ENCODE measurements at places on chromosomes 2 and 18.
A peak's percentile ranks its signal among the peaks of the same experiment; 100 is the strongest.

- DNase-seq = no peak
Observed at GRCh38 chr2:72181616-72182015, 34.0 kb upstream of the CYP26B1 start.

DNA sequence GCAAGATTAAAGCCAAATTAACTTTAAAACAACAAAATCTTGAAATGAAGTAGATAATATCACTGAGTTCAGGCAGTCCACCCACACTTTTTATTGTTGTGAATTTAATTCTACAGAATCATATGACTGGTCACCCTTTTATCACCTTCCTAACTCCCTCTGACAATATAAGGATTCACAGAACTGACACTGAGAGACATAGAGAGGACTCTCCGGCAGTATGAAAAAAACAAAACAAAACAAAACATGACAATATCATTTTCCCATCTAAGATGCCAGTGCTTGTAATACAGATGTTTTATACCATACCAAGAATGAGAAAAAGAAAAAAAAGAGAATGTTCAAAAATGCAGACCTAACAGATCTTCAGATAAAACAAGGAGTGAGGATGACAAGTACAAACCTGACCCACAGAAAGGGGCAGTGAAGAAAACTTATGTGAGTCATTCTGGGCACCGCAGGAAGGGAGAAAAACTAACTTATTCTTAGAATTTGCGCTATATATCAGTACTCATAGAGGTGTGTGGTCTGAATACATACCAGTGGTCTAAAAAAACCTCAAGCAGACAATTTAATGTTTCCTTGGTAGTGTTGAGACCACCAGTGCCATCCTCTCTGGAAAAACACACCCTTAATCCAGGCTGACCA lies 136.6 kb downstream of the ZAP70 start:
- peak; percentile 18 for DNase-seq

GRCh38 chr2:217467331-217467730 lies 535.5 kb downstream of the TNS1 start:
- DNase-seq = no peak

DNA sequence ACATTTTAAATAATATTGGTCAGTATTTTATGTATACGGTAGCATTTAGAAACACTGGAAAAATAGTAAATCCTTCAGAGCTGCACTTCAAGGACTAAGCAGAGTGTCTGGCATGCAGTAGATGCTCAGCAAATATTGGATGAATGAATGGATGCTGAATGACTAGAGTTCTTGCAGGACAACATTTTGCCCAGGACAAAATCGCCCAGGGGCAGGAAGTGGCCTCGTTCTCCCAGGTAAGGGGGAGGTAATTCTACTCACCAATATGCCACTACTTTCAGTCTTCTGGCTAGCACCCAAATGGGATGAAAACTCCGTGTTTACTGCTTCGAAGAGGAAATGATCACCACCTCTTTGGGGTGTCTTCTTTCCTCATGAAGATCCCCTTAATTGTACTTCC lies 4.0 kb upstream of the DGUOK start:
- no peak for DNase-seq

DNA sequence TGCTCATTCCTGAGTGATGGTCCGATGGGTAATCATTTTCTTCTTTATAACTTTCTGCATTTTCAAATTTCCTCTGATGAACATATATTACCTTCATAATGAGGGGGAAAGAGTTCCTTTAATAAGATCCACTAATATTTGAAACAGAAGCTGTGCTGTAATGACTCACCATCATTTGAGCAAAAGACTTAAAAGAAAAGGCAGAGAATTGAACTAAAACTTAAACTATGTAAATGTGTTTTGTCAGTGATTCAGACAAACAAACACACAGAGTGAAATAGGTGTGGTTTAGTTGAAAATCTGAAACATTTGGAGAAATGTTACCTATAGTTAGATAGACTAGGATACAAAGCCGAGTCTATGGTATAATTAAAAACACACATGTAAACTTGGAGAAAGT lies 209.6 kb downstream of the STK39 start:
- peak; percentile 12 for DNase-seq
